ENCODE measurements at places on chromosomes 3 and 15.

DNA sequence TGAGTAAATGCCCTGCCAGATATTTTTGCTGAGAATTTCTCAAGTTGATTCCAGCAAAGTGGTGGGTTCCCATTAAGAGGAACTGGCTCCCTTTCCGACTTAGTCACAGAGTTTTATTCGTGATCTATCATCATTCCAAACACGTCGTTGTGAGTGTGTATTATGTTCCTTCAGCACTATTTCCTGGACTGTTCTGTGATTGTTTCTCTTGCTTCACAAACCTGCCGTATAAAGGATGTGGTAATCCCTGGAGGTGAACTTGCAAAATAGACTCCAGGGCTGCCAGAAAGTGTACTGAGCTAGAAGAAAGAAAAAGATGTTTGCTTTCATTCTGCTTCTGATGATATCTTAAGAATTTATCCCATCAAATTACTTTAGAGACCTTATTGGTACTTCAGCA, 14.5 kb upstream of the CAPN3 start:
- DNase-seq, result no peak

- no peak for DNase-seq
Observed at GRCh38 chr3:159974-160373, 36.6 kb upstream of the CHL1 start.

DNA sequence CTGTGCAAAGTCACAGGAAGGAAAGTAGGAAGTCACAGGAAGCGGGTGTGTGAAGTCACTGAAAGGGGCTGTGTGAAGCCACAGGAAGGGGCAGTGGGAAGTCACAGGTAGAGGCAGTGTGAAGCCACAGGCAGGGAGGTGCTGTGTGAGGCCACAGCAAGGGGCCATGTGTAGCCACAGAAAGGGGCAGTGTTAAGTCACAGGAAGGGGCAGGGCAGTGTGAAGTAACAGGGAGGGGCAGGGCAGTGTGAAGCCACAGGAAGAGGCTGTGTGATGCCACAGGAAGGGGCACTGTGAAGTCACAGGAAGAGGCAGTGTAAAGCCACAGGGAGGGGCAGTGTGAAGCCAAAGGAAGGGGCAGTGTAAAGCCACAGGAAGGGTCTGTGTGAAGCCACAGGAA, 36.5 kb downstream of the GASK1A start:
- DNase-seq, result no peak

GRCh38 chr3:37737134-37737533, 124.5 kb upstream of the CTDSPL start:
- DNase-seq, result no peak

DNA sequence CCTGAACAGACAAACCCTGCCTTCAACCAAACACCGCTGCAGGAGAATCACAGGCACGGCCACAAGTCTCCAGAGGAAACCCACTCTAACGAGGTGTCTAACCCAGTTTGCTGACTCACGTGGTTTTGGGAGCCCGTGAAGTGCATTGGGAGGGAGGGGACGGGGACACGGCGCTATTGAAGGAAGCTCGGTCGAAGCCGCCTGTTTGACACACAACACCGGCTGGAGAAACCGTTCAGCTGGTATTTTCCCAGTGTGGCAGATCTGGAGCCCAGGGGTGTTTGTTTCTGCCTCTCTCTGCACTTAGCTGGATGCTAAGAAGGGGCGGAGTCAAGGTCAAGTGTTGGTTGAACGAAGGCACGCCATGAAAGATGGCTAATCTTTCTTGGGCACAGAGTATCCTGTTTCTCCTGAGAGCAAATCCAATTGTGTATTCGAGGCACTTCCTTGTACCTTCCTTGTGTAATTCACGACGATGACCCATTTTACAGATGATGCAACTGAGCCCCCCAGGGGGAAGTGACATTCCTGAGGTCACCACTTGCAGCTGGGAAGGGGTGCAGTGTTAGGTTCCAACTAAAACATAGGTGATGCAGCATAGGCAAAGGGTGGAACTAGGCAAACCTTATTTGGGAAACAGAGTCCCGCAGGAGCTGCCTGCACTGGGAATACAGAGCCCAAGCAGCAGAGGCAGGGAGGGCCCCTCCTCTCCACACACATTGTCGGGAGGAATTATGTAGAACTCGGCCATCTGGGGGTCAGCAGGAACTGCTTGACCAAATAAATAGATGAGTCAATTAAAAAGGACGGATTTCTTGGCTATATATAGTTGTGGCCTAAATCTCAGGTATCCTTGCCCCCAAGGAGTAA, 22.5 kb downstream of the SLC6A6 start:
- DNase-seq, result no peak

GRCh38 chr3:112405845-112406244, 72.9 kb downstream of the CD200 start:
- DNase-seq, result no peak

GRCh38 chr3:100966049-100966491, 27.2 kb downstream of the ABI3BP start:
- DNase-seq, result no peak

- DNase-seq, result no peak
Observed at GRCh38 chr3:186185194-186185787, 76.4 kb upstream of the ETV5 start.

- no peak for DNase-seq
Observed at GRCh38 chr15:52309154-52309548, 13.5 kb upstream of the MYO5C start.

GRCh38 chr15:44542596-44542995, 5.6 kb downstream of the EIF3J start:
- no peak for DNase-seq

GRCh38 chr15:90829942-90830440, 38.4 kb upstream of the FURIN start:
- DNase-seq, result no peak

GRCh38 chr3:17554078-17554477, 188.4 kb downstream of the TBC1D5 start:
- DNase-seq, result no peak

GRCh38 chr15:76206325-76206976, 104.8 kb downstream of the ETFA start:
- no peak for DNase-seq

DNA sequence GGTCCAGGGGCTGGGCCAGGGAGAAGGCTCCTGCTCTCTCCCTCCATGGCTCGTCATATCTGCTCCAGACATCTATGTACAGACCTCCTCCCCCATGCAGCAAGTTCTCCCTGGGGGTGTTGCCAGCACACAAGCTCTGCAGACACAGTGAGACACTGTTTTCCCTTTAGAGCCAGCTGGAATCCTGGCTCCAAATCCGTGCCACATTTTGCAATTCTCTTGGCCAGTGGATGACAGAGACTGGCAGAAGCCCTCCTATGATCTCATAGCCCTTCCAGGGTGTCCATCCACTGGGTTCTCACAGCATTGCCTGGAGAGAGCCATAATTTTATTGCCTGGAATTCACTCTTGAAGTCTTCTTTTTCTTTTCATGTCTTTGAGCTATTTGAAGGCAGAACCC, 203.9 kb downstream of the TLE3 start:
- no peak for DNase-seq

- DNase-seq, result no peak
Observed at GRCh38 chr3:140238646-140239314, 303.8 kb downstream of the CLSTN2 start.

- no peak for DNase-seq
Observed at GRCh38 chr3:135458541-135459322, 506.8 kb upstream of the PPP2R3A start.

GRCh38 chr3:47761046-47761445, 20.6 kb downstream of the SMARCC1 start:
- DNase-seq, result no peak

DNA sequence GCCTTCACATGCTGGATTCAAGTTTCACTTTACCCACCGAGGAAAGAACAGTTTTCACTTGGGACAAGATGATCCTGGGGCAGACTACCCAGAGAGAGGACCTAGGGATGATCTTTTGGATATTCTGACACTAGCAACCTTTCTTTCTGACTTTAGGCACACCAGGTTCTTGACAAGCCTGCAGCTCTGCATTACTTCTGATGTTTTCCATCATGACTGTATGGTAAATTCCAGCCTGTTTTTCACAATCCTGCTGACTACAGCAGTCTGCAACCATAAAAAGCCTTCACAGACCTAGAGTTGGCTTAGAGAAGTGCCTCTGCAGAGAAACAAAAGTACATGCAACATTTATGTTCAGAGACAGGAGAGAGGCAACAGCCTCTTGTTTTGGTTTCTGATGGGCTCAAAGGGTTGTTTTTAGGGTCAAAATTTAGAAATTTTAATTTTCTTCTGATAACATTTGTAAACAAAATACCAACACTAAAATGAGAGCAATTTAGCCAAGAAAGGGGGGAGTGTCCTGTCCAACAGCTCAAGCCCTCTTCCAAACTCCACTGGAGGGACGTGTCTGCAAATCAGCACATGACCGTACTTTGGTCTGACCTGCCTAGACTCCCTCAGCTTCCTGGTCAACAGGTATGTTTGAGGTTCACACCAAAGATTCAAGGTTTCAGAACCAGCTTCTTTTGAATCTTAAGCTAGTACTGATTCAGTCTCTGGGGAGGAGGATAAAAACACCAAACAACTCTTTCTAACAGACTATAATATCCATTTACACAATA, 799 bp downstream of the ABI3BP start:
- no peak for DNase-seq

DNA sequence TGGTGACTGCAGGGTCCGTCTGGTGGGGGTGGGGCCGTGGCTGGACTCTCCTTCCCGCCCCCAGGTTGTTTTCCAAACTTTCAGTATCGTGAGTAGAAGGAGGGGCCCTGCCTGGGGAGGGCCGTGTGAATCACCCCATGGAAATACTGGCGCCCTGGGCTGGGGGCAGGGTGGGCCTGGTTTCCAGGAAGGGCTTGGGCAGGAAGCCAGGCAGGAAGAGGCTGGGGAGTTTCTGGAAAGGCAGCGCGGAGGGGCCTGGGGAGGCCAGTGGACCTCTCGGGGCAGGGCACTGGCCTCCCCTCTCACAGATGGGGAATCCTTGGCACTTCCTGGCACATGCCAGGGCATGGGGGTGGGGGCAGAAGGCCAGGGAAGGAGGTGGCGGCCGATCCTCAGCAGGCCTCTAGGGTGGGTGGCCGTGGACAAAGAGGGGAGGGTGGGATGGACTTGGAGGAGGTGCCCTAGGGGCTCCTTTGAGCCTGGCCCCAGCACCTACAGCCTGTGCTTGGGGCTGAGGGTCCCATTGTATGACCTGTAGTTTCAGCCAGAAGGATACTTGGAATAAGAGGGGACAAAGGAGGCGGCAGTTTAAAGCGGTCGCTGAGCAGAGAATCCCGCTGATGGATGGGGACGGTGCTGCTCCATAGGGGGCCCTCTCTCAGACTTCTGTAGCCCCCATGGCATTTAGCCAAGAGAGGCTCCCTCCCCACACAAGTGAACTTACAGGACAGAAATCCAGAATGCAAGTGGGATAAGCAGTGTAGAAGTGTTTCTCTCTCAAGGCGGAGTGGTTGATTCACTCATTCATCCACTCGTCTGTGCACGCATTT, 56.5 kb upstream of the GATA2 start:
- no peak for DNase-seq

DNA sequence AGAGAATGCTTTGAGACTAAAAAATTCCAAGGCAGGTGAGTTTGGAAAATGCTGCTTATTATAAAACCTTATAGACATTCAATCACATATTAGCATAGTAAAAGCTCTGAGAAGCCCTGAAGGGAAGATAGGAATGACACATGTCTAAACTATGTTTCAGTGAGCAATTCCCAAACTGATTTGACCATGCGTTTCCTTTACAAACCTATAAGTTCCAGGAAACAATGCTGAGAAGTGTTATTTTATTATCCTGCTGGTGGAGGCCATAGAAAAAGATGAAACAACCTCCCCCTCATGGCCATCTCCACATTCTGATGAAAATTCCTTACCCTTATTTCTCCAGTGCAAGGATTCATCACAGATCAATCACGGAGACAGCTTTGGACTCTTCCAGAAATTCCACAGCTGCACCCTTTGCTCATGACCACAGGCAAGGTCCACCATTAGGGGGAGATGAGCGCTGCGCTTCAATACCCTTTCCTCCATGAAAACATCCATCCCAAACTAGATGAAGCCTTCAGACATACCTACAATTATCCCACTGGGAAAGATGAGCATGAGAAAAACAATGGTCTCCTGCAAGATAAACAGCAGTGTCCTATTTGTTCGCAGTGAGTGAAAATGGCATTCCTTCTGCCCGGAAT, 372.1 kb downstream of the MAGI1 start:
- no peak for DNase-seq

DNA sequence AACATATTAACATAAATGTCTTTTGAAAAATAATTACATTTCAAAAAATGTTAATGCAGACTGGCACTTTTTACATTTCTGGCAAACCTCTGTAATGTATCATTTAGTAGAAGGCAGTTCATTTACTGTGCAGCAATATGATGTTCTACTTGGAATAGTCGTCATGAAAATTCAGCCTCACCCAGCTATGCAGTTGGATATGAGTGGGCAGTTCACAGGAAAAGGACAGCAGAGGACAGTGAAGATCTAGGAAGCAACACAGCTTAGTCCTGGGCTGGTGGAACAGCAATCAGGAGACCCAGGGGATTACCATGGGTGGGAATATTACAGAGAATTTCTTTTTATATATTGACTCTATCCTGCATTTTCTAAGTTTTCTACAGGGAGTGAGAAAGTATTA, 63.6 kb downstream of the ANO10 start:
- DNase-seq, result no peak

DNA sequence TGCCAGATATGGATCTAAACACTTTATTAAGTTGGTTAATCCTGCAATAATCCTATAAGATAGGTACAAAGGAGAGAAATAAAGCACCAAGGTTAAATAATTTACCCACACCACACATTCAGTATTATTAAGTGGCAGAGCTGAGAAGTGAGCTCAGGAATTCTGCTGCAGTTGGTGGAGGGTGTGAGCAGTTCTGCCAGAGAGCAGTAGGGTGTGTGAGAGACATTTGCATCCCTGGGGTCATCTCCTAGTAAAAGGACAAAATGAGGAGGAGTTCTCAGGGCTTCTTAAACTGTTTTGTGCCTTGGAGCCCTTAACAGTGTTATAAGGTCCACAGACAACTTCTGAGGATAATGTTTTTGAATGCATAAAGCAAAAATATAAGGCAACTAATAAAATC, 484.5 kb downstream of the TAFA4 start:
- no peak for DNase-seq

GRCh38 chr15:25787381-25787780, 75.7 kb downstream of the ATP10A start:
- DNase-seq, result no peak

DNA sequence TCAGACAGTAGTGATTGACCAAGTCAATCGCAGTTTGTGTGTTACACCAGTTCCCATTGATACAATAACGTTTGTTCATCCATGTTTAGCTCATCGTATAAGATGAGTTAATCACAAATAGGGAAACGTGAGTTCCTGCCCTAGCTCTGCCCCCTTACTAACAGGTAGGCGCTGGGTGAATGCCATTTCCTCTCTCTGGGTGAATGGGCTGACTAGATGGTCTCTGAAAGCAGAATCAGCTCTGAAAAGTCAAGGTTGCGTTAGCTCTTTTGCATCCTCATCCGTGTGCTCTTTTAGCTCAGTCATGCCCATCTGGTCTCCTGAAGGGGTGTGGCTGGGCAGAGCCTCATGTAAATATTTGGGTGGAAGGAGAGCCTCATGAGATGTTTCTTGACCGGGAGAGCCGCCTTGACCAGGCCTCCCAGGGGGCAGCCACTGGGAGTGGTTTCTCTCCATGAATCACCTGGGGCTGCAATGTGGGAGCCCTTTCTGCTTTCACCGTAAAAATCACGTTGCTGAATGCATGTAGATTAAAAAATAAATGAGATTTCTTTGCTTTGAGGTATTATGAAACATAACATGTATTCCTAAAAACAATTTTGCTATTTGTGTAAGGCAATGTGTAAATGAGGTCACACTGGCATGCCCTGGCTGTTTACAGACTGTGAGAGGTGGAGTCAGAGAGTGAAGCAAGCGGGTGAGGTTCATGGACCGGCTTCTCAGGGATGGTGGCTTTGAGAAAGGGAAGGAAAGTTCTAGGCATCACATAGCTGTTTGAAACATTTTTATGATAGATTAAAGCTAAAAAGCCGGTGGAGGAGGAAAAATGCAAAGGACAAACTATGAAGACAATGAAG, 108.4 kb upstream of the RASGRP1 start:
- no peak for DNase-seq

Measured in CD4-positive, CD25-positive, alpha-beta regulatory T cell (primary cell).